ENCODE measurements at places on chromosomes 1 and 21. TPM values are rescaled to one million over a fixed set of nuclear protein-coding genes. Genes with fewer than 3 reads are reported as not detected.

The HSD3B1 gene
- not detected for total RNA-seq

The RHCE gene
- total RNA-seq: 1.9 TPM

The FH gene
- 68.7 TPM for total RNA-seq

The SIM2 gene
- total RNA-seq: not detected

The TMEM222 gene
- 38.1 TPM for total RNA-seq

Data from dermis microvascular lymphatic vessel endothelial cell (primary cell).